ENCODE measurements at places on chromosomes 4 and X. TPM values are rescaled to one million over a fixed set of nuclear protein-coding genes. Genes with fewer than 3 reads are reported as not detected.

RASGEF1B gene
- under 0.01 TPM for total RNA-seq

XKRX gene
- 0.15 TPM for total RNA-seq

PCDH18 gene
- total RNA-seq = 382 TPM

CORIN gene
- 0.33 TPM for total RNA-seq

C1QTNF7 gene
- total RNA-seq = 0.50 TPM

SPANXD gene
- total RNA-seq = not detected
